A549 treated with AZD2906 at 1 μM for 4 hours (cell line): ENCODE measurements at places on chromosomes 1 and 21. TPM values are rescaled to one million over a fixed set of nuclear protein-coding genes. Genes with fewer than 3 reads are reported as not detected.

The SH2D1B gene
- 0.10 to 0.20 TPM (median 0.10 TPM) in 5 replicates for total RNA-seq

The PRAMEF18 gene
- total RNA-seq, result not detected in 5 replicates

The OR2L8 gene
- not detected in 5 replicates for total RNA-seq

The RIMS3 gene
- total RNA-seq, result 0.84 to 1.3 TPM (median 1.2 TPM) in 5 replicates

The CTSS gene
- 14.2 to 19.8 TPM (median 16.1 TPM) in 5 replicates for total RNA-seq

The SLC9C2 gene
- not detected in 5 replicates for total RNA-seq

The ABCG1 gene
- total RNA-seq, result 2.6 to 3.0 TPM (median 2.7 TPM) in 5 replicates

The CA6 gene
- total RNA-seq, result not detected in 5 replicates

The TLCD4 gene
- total RNA-seq, result 7.5 to 13.3 TPM (median 11.2 TPM) in 5 replicates

The LCE2A gene
- not detected in 5 replicates for total RNA-seq

The HSPA6 gene
- total RNA-seq, result 1.0 to 7.1 TPM (median 1.9 TPM) in 5 replicates

The GUCA2A gene
- 0.13 TPM in 1 of 5 replicates, not detected in the others for total RNA-seq

The S100A9 gene
- total RNA-seq, result 0.45 to 0.90 TPM (median 0.59 TPM) in 5 replicates

The AADACL3 gene
- not detected in 5 replicates for total RNA-seq

The MMP23B gene
- total RNA-seq, result 0.29 to 0.84 TPM (median 0.60 TPM) in 5 replicates

The PTGFRN gene
- 10.8 to 15.9 TPM (median 13.3 TPM) in 5 replicates for total RNA-seq

The RSPO1 gene
- 0.05 to 0.19 TPM (median 0.14 TPM) in 5 replicates for total RNA-seq

The HUNK gene
- total RNA-seq, result 1.2 to 1.4 TPM (median 1.3 TPM) in 5 replicates

The VHLL gene
- total RNA-seq, result not detected in 5 replicates

The DPT gene
- not detected in 5 replicates for total RNA-seq

The PRRX1 gene
- total RNA-seq, result 0.06 TPM in 1 of 5 replicates, not detected in the others

The PBX1 gene
- 10.3 to 12.8 TPM (median 12.3 TPM) in 5 replicates for total RNA-seq

The APH1A gene
- total RNA-seq, result 137 to 147 TPM (median 146 TPM) in 5 replicates

The TSPAN2 gene
- 0.68 to 1.3 TPM (median 0.86 TPM) in 5 replicates for total RNA-seq

The UQCRH gene
- 383 to 522 TPM (median 404 TPM) in 5 replicates for total RNA-seq

The LDLRAP1 gene
- 8.8 to 11.3 TPM (median 10.1 TPM) in 5 replicates for total RNA-seq

The FCN3 gene
- total RNA-seq, result not detected in 5 replicates

The CLDN14 gene
- 0.07 TPM in 1 of 5 replicates, not detected in the others for total RNA-seq

The ZNF281 gene
- 37.2 to 49.3 TPM (median 45.3 TPM) in 5 replicates for total RNA-seq

The PGBD5 gene
- 0.23 to 0.52 TPM (median 0.34 TPM) in 5 replicates for total RNA-seq

The FAM20B gene
- total RNA-seq, result 14.9 to 20.4 TPM (median 16.3 TPM) in 5 replicates

The KIF17 gene
- total RNA-seq, result 1.8 to 2.5 TPM (median 2.1 TPM) in 5 replicates

The SUSD4 gene
- total RNA-seq, result 0.40 to 1.1 TPM (median 0.62 TPM) in 5 replicates

The NTRK1 gene
- 0.10 to 0.15 TPM (median 0.13 TPM) in 5 replicates for total RNA-seq

The RNF187 gene
- 58.9 to 85.5 TPM (median 83.4 TPM) in 5 replicates for total RNA-seq

The COL9A2 gene
- total RNA-seq, result 0.07 to 0.33 TPM (median 0.23 TPM) in 5 replicates

The SCAMP3 gene
- total RNA-seq, result 96.0 to 128 TPM (median 117 TPM) in 5 replicates

The INKA2 gene
- 1.9 to 2.4 TPM (median 2.1 TPM) in 5 replicates for total RNA-seq

The ORC1 gene
- 22.0 to 27.7 TPM (median 23.6 TPM) in 5 replicates for total RNA-seq

The NPHP4 gene
- 4.2 to 5.8 TPM (median 5.3 TPM) in 5 replicates for total RNA-seq

The PKN2 gene
- total RNA-seq, result 9.9 to 16.1 TPM (median 12.8 TPM) in 5 replicates
